ENCODE measurements at places on chromosomes 4 and X. TPM values are rescaled to one million over a fixed set of nuclear protein-coding genes. Genes with fewer than 3 reads are reported as not detected.

DNA sequence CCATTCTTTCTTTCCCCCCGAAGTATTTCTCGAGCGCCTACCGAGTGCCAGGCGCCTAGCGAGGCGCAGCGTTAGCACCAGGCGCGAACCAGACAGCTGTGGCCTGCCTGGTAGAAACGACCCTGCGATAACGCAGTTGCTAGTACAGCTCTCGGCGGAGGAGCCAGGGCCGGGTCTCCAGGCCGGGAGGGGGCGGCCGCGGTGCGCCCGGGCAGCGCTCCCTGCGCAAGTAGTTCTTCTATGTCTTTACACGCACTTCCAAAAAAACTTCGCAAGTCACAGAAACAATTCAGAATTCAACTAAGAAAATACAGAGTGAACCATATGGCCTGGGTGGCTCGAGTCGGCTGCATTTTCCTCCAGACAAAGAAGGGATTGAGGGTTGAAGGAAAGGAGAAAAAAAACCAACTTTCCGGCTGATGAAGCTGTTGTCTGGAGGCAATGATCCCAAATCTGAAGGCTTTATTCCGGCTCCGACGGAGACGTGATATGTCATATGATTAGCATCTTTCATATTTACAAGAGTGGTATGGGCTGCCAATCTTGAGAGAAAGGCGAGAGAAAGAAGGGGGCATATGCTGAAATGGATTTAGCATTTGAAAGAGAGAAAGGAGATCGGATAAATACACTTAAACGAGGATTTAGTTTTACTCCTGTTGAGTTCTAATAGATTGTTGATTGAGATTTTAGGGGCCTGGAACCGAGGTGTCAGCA is 7.2 kb upstream of the NEUROG2 start:
- DNase-seq: peak; percentile 31

Gene CWH43
- total RNA-seq: 43.3 TPM

GRCh38 chr4:80079255-80079923 is 6.4 kb upstream of the ANTXR2 start:
- no peak for DNase-seq

DNA sequence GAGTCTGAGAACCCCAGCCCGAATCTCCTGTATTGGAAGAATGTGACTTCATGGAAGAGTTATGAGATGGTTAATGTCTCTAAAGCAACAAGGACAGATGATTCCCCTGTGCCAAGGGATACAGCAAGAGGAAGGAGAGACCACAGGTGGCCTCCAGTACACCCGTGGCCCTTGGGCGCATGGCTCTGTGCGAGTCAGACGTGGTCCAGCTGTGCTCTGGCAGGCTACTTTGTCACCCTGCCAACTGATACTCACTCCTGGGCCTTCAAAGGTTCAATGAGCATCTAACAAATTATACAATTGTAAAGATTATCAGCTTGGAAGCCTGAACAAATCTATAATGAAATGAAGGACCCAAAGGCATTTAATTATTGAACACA is 71.7 kb downstream of the NYX start:
- DNase-seq: no peak

- DNase-seq: no peak
Observed at GRCh38 chr4:57303012-57303751, 193.0 kb upstream of the IGFBP7 start.

Gene ASB12
- total RNA-seq: not detected

DNA sequence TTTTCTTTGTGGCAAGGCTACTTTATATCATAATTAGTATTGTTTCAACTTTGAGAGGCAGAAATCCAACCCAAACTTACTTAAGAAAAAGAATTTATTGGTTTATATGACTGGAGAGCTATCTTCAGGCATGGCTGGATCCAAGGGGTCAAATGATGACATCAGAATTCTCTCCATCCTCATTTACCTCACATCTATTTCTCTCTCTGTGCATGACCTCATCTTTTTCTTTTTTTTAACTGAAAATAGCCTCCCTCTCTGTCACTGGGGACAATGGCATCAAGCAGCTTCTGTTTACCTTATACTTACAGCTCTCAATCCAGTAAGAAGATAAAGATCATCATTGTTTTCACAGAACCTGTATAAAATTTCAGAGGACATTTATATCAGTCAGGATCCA is 12.0 kb upstream of the EXOC1L start:
- no peak for DNase-seq

GRCh38 chr4:38190717-38191178 is 230.6 kb downstream of the PTTG2 start:
- DNase-seq: no peak
